ENCODE measurements at places on chromosomes 6 and 20.

DNA sequence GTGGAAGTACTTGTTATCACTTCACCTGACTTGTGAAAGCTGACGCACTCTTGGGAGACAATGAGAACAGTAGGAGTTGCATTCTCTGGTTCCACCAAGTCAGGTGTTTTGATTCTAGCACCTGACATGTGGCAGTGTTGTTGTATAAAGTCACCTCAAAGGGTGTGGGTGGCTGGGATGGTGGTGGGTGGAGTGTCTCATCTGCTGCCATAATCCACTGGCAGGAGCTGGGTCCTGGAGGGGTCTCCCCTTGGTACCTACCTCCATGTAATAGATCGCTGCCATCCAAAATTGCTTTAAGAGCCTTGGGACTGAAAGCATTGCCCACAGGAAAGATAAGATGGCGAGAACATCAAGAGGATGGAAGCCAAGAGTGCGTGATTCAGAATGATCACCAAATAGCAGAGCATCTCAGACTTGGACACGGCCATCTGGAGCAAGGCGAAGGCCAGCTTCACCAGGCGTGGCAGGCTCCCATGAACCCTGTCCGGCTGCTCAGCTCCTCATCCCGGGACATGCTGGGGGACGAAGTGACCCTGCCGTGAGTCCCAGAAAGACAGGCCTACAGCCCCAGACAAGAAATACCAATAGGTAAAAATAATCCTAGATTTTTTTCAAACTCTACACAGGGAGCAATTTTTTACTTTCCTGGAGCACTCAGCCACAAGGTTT, 56.6 kb downstream of the NPEPL1 start:
- DNase-seq: no peak

DNA sequence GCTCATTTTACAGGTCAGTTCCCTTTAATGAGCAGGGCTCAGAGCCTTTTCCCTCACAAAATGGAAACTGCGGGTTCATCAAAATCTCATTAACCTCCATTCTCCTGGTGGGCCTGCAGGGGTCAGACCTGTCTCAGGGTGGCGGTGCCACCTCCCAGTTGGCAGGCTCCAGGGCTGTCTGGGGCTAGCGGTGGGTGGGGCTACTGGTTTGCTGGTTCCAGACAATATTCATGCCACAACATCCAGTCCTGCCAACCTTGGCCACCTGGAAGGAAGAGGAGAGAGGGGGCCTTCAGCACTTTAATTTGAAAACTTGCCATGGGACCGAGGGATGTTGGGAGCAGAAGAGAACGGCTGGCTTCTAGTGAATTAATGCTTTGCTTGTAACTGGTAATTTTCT, 41.9 kb upstream of the CTNNBL1 start:
- peak; percentile 35 for DNase-seq

DNA sequence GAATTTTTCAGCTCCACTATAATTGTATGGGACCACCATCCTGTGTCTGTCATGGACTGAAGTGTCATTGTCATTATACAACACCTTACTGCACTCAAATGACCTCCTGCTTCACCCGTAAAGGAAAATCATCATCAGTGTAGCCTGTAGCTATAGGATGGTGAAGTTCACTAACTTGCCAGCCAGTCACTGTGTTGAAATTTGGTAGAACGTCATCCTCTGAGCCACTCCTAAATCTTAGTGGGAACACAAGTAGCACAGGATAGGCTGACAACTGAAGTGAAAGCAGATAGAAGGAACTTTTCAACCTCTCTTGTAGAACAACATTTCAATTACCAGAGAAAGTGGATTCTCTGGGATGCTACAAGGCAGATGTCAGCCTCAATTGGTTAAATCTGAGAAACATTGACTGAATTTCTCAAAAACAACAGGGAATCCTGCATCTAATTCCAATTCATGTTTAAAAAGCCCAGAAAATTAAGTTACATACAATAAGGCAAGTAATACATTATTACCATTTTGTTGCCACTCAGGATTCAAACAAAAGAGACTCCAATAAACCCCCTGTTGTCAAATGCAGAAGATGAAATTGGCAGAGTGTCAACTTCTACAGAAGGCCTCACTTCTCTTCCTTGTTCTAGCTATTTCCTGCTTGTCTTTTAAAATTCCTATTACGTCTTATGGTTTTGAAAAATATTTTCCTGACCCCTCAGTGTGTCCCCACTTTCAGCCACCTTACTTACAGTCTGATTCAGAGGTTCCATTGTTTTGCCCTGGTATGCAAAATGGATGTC, 647.9 kb upstream of the AGPAT4 start:
- DNase-seq: no peak

DNA sequence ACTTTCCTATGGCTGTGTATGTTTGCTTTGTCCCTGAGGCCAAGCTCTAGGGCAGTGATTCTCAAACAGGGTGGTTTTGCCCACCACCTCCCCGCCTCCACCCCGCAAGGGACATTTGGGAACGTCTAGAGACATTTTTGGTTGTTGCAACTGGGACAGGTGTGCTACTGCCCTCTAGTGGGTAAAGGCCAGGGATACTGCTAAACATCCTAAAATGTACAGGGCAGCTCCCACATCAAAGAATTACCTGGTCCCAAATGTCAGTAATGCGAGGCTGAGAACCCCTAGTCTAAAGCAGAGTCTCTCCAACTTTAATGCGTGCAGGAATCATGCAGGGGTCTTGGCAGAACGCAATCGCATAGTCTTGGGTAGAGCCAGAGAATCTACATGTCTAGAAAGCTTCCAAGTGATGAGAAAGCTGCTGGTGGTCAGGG, 5.1 kb downstream of the KCNS1 start:
- peak; percentile 69 for DNase-seq

- peak; percentile 80 for DNase-seq
Measured at GRCh38 chr20:330233-331149, 5.1 kb downstream of the SOX12 start.

DNA sequence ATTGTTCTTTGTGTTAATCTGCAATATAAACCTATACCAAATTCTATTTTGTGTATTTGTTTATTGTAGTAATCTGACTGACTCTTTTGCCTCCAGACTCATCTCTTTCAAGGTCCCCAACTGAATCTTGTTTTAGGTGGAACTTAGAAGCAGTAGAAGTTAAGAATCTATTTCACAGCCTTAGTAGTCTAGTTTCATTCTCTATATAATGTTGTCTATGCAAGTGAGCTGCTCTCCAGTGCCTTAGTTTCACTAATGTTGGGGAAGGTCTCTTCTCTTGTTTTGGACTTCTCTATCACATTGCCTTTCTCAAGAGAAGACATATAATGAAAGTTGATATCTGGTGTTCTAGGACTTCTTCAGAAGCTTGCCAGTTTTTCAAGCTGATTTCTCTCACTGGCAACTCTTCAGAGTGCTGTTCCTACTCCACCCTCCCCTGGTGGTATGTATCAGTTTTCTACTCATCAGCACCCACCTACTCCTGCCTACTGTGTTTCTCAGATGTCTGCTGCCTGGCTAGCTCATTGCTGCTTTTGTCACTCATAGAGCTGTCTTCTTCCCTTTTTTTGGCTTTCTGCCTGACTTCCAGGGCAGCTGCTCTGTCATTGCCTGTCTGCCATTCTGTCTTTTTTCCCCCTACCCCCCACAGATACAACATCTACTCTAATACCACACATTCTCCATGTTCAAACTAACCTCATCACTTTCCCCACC, 82.1 kb downstream of the PTPRA start:
- DNase-seq: peak; percentile 39

GRCh38 chr6:167839343-167839742, 12.6 kb downstream of the AFDN start:
- no peak for DNase-seq

DNA sequence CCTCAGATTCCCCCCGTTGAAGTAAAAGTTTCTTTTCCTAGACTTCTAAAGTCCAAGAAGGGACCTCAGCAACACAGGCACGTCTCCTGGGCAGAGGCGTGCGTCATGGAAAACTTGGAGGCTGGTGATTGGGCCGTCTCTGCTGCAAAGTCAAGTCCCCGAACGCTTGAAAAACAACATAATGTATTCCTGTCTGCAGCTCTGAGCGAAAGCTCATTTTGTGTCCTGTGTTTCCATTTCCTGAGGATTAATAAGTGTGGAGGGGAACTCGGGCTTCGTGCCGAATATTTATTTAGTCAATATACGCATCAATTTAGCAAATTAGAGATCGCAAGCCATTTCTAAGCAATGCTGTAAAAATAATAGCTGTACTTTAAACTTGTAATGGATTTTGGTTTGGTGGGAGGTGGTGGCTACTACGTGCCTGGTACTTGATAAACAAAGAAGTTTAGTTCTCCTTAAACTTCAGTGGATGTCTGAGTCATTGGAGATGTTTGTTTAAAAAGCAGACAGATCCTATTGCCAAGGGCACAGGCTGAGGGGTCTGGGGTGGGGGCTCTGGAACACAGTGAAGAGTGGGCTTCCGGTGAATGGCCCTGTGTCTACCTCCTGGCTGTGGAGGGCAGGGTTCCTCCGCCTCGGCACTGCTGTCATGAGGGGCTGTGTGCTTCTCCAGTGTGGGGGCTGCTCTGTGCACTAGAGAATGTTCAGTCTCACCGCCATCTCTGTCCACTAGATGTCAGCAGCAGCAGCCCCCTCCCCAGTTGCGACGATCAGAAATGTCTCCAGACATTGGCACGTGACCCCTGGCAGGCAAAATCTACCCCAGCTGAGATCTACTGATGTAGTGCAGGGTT, 21.8 kb downstream of the PCK1 start:
- no peak for DNase-seq

GRCh38 chr6:119311514-119312142, 37.9 kb downstream of the MAN1A1 start:
- DNase-seq: no peak

GRCh38 chr6:6395581-6396197, 75.2 kb upstream of the F13A1 start:
- no peak for DNase-seq

DNA sequence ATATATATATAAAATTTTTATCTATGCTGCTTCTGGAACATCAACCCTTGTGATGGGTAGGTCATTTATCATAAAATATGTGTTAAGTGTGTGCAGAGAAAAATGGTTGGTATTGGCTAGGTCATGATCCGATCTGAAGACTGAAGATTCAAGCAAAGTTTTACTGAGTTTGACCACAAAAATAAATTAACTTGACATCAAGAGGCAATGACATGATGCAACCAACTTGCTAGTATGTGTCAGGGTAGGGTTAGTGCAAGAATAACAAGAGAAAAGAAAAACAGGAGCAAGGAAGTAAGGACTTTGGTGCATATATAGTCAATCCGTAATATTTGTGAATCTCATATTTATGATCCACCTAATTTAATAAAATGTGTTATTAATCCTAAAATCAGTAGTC, 1202.0 kb upstream of the ADGRB3 start:
- no peak for DNase-seq

- no peak for DNase-seq
Measured at GRCh38 chr6:39830444-39830843, 38.3 kb downstream of the DAAM2 start.

- peak; percentile 55 for DNase-seq
Measured at GRCh38 chr20:44576297-44576696, 6.1 kb upstream of the PKIG start.

DNA sequence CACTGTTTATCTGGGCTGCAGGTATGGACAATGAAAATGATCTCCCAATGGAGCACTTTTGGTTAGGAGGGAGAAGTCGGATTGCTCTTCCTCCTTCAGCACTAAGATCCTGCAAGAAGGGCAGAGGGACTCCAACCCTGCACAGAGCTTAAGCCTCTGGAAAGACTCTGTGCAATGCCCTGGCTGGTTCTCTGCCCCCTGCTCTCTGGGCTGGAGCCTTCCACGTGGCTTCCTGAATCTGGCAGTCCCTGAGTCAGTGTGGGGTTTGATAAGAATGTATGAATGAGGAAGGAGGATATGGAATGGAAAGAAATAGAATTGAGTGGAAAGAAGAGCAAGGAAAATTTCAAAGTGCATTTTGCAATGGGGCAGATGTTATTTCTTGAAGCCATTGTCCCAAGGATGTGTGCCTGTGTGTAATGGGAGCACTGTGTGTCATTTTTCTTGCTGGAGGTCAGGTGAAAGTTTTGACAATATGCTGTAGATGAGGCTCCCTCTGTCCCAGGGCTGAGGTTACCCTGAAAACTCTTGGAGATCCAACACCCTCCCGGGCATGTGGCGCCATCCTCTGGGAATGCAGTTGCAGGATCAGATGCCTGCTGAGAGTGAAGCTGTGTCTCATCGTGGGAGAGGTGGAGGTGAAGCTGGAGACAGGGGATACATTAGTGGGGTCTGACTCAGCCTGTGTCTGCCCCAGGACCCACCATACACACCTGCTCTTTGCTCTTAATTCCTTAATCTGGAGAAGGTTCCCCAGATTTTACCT, 16.3 kb upstream of the CST9L start:
- no peak for DNase-seq

GRCh38 chr6:94401311-94401710, 982.0 kb upstream of the EPHA7 start:
- no peak for DNase-seq

GRCh38 chr6:30691208-30691847, 544 bp upstream of the NRM start:
- no peak for DNase-seq

- no peak for DNase-seq
Measured at GRCh38 chr20:58899512-58899911, 47.0 kb downstream of the GNAS start.

DNA sequence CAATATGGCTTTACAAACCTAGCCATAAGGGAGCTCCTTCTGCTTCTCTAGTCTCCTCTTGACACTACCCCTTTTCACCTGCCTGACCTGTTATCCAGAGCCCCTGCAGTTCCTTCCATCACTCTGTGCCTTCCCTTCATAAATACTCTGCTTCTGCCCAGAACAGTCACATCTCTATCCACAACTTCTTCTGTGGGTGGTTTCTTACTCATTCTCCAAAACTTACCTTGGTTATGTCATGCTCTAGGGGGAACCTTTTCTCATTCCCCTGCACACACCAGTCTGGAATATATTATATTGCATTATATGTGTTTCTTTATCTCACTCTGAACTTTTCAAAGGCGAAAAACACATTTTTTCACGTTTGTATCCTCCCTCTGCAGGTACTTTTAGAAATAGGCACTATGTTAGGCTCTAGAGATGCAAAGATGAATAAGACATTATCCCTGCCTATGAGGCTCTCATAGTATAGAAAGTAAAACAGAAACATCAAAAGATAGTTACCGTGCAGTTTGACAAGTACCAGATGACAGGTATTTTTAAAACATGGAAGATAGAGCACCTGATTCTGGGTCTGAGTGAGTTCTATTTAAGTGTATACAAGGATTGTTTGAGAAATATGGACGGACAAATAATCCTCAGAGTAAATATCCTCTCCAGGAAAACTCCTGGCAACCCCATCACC, 51.5 kb downstream of the AIG1 start:
- DNase-seq: peak; percentile 17

- DNase-seq: no peak
Measured at GRCh38 chr6:168222115-168223043, 97.2 kb downstream of the DACT2 start.

DNA sequence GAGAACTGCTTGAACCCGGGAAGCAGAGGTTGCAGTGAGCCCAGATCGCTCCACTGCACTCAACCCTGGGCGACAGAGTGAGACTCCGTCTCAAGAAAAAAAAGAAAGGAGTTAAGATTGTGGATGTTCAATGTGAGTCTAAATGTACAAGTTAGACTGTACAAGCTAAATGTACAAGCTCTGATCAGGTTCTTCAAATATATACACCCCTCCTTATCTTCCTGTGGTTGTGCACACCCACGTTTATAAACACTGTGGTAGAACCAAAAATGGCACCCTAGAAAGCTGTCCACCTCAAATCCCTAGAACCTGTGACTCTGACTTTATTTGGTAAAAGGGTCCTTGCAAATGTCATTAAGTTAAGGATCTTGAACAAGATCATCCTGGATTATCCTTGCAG, 11.2 kb upstream of the RANBP9 start:
- no peak for DNase-seq

All from GM10248 (cell line).